Progenitor cell of endocrine pancreas (in vitro differentiated cells): ENCODE measurements at places on chromosomes 1 and 21. TPM values are rescaled to one million over a fixed set of nuclear protein-coding genes. Genes with fewer than 3 reads are reported as not detected.

GRCh38 chr1:19426294-19427086, 58.8 kb downstream of the CAPZB start:
- no peaks in the 10 kb centered on the region for H3K27me3 ChIP-seq
- H3K4me3 ChIP-seq = no peak overlapping the region
- DNase-seq = no peak
- H3K27ac ChIP-seq = peak overlapping the region; percentile 2

GRCh38 chr1:12209495-12209832, 20.4 kb upstream of the VPS13D start:
- H3K27me3 ChIP-seq = peaks cover 6% of the 10 kb centered on the region
- H3K27ac ChIP-seq = no peak overlapping the region
- no peak for DNase-seq
- no peak overlapping the region for H3K4me3 ChIP-seq
- H3K4me1 ChIP-seq = peaks cover 4% of the 10 kb centered on the region
- H3K36me3 ChIP-seq = no peaks in the 10 kb centered on the region

GRCh38 chr1:77288275-77288674, 6.5 kb downstream of the AK5 start:
- H3K4me3 ChIP-seq = no peak overlapping the region
- DNase-seq = no peak
- no peaks in the 10 kb centered on the region for H3K36me3 ChIP-seq
- peaks cover 39% of the 10 kb centered on the region for H3K27me3 ChIP-seq

- DNase-seq = no peak
- H3K36me3 ChIP-seq = peaks cover 2% of the 10 kb centered on the region
- no peak overlapping the region for H3K27ac ChIP-seq
- H3K4me3 ChIP-seq = no peak overlapping the region
These were observed 28.3 kb downstream of the CAPZB start for GRCh38 chr1:19456968-19457441.

- H3K4me1 ChIP-seq = peaks cover 2% of the 10 kb centered on the region
- DNase-seq = no peak
- H3K27ac ChIP-seq = no peak overlapping the region
- no peaks in the 10 kb centered on the region for H3K36me3 ChIP-seq
- H3K4me3 ChIP-seq = no peak overlapping the region
- H3K27me3 ChIP-seq = no peaks in the 10 kb centered on the region
These were observed 141.5 kb downstream of the PTPRC start for GRCh38 chr1:198780376-198780775.

DNA sequence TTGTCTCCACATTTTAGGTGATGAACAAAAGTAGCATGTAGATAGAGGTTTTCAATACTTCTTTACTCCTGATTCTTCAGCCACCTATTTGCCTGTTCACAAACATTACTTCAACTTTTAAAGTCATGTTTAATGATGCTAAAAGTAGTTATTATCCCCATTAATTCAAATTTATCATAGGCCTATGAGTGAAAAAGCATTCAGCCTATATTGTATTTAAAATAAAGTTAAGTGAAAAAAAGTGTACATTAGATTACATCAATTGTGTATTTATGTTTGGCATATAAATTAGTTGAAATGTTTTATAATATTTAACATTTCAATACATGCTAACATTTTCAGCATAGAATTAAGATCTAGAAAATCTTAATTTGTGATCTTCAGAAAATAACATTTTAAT, 10.5 kb downstream of the CDKN2C start:
- peaks cover 89% of the 10 kb centered on the region for H3K27me3 ChIP-seq
- no peak overlapping the region for H3K27ac ChIP-seq
- no peak for DNase-seq
- H3K4me1 ChIP-seq = no peaks in the 10 kb centered on the region

DNA sequence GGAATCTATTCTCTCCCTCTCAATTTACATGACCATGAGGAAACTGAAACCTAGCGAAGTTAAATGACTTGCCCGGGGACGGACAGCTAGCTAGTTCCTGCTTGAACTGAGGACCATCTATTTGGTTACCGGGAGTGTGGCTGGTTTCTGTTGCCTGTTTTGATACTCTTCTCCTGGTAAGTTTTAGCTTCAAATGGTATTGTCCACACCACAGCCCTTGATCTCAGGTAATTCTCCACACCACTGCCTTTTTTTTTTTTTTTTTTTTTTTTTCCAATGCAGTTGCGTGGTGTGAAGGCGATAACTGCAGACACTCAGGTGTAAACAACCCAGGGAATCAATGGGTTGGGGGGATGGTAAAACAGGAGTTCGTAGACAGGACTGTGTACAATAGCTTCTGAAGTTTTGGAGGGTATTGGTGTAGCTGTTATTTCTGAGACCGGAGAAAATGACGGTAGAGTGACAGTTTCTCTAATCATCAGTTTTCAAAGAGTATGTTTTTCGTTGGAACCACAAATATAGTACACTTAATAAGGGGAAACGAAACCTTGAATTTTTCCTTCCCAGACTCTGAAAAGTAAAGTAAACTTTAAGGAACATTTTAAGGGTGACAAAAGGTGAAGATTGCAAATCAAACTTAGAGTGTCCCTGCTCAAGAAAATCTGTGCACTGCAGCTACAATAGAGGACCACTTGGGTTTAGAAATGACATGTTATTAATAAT, 125.3 kb upstream of the CACYBP start:
- H3K36me3 ChIP-seq = no peaks in the 10 kb centered on the region
- peaks cover 53% of the 10 kb centered on the region for H3K4me1 ChIP-seq
- no peaks in the 10 kb centered on the region for H3K27me3 ChIP-seq
- H3K4me3 ChIP-seq = peak overlapping the region; percentile 69
- no peak for DNase-seq
- peak overlapping the region; percentile 91 for H3K27ac ChIP-seq

- H3K4me1 ChIP-seq = peaks cover 2% of the 10 kb centered on the region
- no peak overlapping the region for H3K4me3 ChIP-seq
- no peak overlapping the region for H3K27ac ChIP-seq
- H3K36me3 ChIP-seq = no peaks in the 10 kb centered on the region
These were observed 805 bp downstream of the SIM2 start for GRCh38 chr21:36699546-36700294.

DNA sequence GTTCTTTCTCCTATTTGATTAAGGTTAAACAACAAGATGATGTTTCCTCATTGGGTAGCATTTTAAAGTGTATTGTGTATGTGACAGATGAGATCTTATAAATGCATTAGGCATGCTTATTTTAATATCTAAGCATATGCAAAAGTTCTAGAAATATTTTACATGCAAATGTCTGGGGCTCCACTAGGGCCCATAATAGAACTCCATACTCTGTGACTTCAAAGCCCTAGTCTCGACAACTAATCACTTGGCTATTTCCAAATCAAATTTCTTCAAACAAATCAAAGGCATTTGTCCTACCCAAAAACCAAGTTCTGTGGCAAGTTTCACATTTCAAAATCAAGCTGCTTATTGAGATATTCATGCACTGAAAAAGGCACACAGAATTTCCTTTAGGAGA, 385.6 kb upstream of the ST6GALNAC5 start:
- peaks cover 3% of the 10 kb centered on the region for H3K4me1 ChIP-seq
- no peaks in the 10 kb centered on the region for H3K36me3 ChIP-seq
- no peak overlapping the region for H3K4me3 ChIP-seq
- no peak for DNase-seq
- no peaks in the 10 kb centered on the region for H3K27me3 ChIP-seq

- H3K27me3 ChIP-seq = no peaks in the 10 kb centered on the region
- H3K4me1 ChIP-seq = peaks cover 14% of the 10 kb centered on the region
- H3K27ac ChIP-seq = no peak overlapping the region
- peaks cover 9% of the 10 kb centered on the region for H3K36me3 ChIP-seq
- DNase-seq = no peak
- H3K4me3 ChIP-seq = no peak overlapping the region
These were observed 24.0 kb downstream of the LRRC8D start for GRCh38 chr1:89844860-89845259.

DNA sequence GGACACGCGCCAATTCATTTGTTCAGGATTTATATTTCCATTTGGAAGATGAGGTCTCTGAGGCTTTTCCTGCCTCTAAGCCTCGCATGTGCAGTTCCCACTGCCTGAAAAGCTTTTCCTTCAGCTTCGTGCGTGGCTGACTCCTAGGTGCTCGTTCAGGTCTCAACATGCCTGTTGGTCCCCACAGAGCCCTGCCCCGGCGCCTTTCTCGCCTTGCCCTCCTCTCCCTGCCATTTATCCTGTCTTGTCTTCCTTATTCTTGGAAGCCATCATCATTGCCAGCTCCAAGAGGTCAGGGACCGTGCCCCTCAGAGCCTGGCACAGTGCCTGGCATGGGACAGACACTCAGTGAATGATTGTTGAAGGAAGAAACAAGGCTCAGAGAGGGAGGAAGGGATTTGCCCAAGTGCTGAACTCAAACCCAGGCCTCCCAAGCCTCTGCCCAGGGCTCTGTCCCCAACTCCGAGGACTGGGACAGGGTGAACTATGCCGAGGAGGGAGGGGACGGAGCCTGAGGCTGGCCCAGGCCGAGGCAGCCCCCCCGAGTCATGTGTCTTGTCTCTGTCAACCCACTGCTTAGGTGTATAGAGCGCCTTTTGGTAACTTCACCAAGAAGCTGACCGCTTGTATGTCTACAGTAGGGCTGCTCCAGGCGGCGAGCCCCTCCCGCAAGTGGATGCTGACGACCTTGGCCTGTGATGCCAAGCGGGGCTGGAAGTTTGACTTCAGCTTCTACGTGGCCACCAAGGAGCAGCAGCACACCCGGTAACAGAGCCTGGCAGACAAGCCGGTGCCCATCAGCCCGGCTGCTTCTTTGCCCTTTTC, 47.3 kb downstream of the DISP3 start:
- no peaks in the 10 kb centered on the region for H3K4me1 ChIP-seq
- H3K4me3 ChIP-seq = no peak overlapping the region
- DNase-seq = no peak
- H3K27me3 ChIP-seq = no peaks in the 10 kb centered on the region
- no peak overlapping the region for H3K27ac ChIP-seq

GRCh38 chr21:25944672-25945213, 210.0 kb downstream of the GABPA start:
- H3K4me3 ChIP-seq = no peak overlapping the region
- no peak for DNase-seq
- H3K36me3 ChIP-seq = peaks cover 33% of the 10 kb centered on the region
- no peaks in the 10 kb centered on the region for H3K27me3 ChIP-seq

Gene FCER1A
- not detected in 2 replicates for total RNA-seq

Gene AK5
- total RNA-seq = 4.0 and 4.4 TPM in 2 replicates

Gene LRRC71
- not detected in 2 replicates for total RNA-seq

Gene LINGO4
- not detected in 2 replicates for total RNA-seq
